Stimulated activated CD4-positive, alpha-beta T cell treated with anti-CD3 and anti-CD28 coated beads, TNF-alpha, amount 100 ng/mL, for 1 hour (primary cell): ENCODE measurements at places on chromosomes 13 and 19.
A peak's percentile ranks its signal among the peaks of the same experiment; 100 is the strongest.

DNA sequence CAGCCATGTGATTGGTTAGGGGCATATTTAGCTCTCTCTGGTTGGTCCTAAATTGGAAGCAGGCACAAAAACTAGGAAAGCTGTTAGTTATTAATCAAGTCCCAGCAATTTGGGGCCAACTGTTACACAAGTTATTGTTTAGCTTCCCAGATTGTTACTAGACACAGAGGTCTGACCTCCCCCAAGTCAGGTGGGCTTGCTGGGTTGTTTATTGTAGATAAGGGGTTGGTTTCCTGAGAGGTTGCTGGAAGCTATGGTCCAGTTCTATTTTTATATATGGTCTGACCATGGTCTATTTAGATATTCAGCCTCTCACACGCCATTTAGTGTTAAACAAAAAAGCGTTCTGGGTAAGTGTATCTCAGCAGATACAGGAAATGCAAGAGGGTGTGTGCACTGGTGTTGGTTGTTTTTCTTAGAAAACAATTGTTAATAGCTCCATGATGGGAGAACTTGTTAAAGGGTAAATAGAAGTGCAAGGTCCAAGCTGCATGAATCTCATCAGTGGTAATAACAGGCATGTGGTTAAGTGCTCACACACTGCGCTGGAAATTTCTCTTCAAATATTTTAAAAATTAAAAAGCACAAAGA lies 150.0 kb downstream of the RAP2A start:
- no peak for DNase-seq

GRCh38 chr13:98771838-98772611 lies 19.6 kb upstream of the SLC15A1 start:
- DNase-seq: no peak

- DNase-seq: no peak
These were observed 147.1 kb downstream of the NHLRC3 start for GRCh38 chr13:39185326-39185725.

DNA sequence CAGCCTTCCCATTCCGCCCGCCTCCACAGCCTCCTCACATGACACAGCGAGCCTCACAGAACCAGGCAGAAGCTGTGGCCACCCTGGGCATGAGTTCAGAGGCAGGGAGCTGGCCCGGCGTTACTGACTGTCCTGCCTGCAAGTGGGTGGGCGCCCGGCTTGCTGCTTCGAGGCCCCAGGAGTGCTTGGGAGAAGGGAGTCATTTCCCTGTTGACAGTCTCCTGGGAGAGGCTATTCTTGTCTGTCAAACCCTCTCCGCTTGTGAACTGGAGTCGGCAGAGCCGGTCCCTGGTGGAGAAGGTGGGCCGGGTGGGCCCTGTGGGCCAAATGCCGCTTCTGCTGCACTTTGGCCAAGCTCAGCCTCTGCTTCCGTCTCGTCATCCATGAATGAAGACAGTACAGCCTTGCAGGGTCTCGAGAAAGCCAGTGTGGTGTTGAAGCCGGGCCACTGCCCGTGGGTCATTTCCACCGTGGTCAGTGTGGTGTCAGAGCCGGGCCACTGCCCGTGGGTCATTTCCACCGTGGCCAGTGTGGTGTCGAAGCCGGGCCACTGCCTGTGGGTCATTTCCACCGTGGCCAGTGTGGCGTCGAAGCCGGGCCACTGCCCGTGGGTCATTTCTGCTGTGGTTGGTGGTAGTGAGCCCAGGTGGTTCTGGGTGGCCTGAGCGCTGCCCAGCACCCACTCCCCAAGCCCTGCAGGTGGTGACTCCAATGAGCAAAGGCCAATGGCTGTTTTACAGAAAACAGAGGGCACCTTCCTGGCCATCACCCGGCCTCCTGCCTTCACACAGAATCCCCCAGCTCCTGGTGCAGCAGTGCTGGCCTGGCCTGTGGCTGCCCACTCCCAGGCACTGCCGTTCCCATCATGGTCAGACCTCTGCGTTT lies 13.5 kb upstream of the F7 start:
- no peak for DNase-seq

GRCh38 chr13:45590066-45590465 lies 25.5 kb downstream of the ERICH6B start:
- no peak for DNase-seq

GRCh38 chr13:113418722-113419049 lies 34.6 kb downstream of the ADPRHL1 start:
- DNase-seq: no peak

DNA sequence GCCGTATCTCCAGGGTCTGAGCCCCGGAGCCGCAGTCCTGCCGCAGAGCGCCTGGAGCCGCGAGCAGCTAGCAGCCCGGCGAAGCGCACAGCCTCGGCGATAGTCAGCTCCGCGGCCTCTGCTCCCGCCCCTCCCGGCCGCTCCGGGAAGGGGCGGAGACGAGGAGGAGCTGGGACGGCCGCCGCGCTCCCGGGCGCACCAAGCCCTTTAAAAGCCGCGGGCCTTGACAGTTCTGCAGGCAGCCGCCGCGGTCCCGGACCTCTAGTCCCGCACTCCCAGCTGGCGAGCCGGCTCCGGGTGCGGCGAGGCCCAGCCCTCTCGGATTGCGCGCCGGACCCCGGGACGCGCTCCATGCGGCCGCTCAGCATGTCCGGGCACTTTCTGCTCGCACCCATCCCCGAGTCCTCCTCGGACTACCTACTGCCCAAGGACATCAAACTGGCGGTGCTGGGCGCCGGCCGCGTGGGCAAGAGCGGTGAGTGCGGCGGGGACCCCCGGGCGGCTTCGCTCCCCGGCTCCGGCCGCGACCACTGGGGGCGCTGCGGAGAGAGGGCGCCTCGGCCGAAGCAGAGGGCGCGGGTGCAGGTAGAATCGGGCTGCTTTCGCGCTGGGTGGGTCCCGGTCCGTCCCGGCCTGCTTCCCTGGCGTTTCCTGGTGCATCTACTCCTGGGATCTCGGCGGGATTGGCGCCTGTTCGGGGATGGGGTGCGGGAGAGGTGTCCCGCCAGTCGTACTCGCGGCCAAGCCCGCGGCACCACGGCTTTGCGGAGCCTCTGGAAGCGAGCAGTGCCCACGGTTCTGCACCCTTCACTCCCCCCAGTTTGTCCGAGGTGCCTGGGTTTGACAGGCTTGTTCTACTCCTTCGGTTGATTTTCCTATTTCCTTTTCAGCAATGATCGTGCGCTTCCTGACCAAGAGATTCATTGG lies at the start of gene RASL11A:
Gene RASL11A, plus strand, starts transcription at position 237 of the 927 bp plus-strand sequence. Its CDS starts 115 bp downstream, at position 352.
- DNase-seq: peak; percentile 16

DNA sequence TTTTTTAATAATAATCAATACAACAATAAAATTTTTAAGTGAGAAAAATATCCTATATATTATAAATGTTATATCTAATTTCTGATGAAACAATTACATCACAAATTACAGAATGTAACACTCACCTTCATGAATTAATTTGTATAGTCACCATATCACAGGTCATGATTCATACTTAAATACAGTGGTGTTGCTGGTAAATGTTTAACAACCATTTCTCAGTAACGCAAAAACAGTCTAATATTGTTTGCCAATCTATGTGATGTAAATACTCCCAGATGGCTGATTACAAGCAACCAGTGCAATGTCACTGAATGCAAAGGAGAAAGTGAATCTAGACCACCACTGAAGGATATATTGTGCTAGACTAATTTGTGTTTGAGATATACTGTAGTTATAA lies 97.5 kb downstream of the DIAPH3 start:
- DNase-seq: no peak

GRCh38 chr19:50723735-50724521 lies 764 bp downstream of the CLEC11A start:
- DNase-seq: no peak

- DNase-seq: no peak
These were observed 110.9 kb downstream of the CRYL1 start for GRCh38 chr13:20414546-20415305.

- DNase-seq: no peak
These were observed 772 bp downstream of the GPC6 start for GRCh38 chr13:93227280-93227877.

- no peak for DNase-seq
These were observed 15.4 kb downstream of the AP1M1 start for GRCh38 chr19:16213076-16213475.

DNA sequence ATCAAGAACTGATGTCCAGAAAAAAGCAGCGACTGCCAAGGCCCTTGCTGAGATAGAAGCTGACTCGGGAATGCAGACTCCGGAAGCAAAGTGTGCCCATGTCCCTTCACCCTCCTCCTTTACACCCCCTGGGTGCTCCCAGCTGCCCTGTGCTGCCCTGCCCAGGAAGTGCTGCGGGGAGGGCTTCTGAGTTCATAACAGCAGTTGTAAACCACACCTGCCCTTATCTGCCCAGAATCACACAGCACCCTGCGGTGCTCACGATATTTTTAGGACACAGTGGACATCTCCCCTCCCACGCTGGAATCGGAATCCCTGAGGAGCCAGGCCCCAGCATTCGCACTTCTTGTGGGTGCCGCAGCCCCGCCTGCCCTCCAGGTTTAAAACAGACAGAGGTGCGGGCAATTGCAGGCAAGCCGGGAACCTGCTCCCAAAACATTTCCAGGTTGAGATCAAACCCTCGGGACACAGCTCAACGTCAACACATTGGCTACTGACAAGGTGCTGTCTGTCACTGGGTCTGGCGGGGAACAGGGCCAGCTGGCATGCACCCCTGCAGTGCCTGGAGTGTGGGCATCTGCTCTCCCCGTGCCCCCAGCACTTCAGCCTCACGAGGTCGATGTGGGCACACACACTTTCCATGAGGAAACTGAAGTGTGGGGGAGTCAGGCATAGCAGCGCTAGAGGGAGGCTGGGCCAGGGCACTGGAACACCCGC lies 36.8 kb downstream of the RAB20 start:
- DNase-seq: no peak

DNA sequence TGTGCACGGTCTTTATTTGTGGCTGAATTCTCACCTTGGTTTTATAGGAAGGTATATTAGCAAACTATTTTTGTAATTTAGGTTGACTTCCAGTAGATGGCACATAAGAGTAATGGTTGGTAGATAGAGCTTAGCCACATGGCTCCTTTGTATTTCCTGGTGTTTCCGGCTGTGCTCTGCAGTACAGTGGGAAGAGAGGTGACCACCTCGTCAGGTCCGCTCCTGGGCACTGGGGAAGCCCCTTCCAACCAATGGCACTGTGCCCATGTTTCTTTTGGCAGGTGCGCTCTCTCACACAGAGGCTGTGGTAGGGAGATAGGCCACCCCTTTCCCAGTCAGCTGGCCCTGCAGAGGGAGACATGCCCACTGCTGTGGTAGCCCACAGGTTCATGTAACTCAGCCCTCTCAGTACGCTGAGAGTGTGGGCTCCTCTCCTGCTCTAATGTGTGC lies 74.3 kb upstream of the ATP12A start:
- DNase-seq: no peak

DNA sequence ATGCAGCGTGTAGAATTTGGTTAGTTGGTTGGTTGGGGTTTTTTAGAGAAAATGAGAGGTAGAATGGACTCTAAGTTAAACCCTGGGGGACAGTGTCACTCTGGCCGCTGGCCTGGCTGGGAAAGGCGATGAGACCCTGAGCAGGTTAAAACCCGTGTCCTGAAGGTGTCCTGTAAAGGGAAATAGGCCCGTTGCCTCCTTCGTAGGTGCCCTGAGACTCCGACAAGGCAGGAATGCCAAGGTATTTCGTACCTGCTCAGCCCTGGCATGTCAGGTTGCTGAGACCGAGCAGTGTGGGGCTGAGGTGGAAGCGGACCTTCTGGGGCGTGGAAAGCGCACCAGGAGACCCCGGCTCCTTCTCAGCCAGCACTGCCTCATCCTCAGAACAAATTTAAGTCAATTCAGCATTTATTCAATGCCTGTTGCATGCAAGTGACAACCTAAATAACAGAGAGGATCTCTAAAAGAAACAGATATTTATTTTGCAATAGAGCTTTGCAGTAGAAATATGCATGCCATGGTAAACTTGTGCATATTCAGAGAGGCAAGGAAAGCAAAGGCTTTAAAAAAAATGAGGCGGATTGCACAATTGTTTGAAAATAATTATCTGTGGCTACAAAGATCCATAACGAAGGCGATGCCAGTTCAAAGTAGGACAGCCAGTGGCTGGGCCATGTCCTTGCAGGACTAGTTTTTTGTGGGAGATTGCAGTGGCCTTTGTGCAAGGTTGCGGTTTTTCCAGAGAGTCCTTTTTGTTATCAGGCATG lies 1.4 kb upstream of the RAB20 start:
- no peak for DNase-seq

DNA sequence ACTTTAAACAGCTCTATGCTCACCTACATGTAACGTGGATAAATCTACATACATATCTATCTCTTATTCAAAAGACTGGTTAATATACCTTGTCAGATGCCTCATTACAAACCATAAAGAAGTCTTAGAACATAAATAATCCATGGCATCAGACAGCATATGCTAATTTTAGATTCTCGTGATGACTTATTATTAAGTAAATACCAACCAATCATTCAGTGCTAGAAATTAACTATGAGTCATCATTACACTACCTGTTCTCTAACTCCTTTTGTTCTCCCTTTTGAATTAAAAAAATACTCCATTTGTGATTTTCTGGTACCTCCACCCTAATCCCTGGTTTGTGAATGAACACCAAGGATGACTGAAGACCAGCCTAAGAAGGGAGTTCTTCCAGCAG lies 754.3 kb upstream of the ARGLU1 start:
- DNase-seq: no peak
